ENCODE measurements at places on chromosomes 3 and 15.

DNA sequence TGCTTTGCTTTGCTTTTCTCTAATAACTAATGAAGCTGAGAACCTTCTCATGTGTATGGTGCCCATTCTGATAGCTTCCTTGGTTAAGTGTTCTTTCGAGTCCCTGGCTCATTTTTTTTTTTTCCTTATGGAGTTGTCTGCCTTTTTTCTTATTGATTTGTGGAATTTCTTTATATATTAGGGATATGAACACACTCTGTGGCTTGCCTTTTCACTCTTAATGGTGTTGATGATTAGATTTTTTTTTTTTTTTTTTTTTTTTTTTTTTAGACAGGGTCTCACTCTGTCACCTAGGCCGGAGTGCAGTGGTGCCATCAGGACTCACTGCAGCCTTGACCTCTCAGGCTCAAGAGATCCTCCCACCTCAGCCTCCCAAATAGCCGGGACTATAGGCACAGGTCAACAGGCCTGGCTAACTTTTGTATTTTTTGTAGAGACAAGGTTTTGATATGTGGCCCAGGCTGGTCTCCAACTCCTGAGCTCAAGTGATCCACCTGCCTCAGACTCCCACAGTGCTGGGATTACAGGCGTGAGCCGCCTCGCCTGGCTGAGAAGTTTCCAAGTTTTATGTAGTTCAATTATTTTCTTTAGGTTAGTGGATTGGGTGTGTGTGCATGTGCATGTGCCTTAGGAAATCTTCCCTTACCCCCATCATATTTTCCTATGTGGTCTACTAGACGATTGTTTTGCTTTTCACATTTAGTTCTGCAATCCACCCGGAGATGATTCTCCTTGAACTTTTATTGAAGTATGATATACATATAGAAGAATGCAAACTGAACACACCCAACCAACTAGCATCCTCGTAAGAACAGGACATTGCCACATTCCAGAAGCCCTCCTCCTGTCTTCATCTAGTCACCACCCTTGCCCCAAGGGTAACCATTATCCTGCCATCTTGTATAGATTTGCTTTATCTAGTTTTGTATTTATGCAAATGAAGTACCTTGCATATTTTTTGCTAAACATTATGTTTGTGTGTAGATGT, 1.7 kb upstream of the SNRPA1 start:
- no peak for DNase-seq

GRCh38 chr15:41970456-41970855, 1.9 kb downstream of the EHD4 start:
- no peak for DNase-seq

- no peak for DNase-seq
Observed at GRCh38 chr3:177352424-177352823, 155.1 kb upstream of the TBL1XR1 start.

GRCh38 chr15:46921891-46922290, 795.4 kb upstream of the SEMA6D start:
- DNase-seq, result no peak

GRCh38 chr3:194089357-194090177, 46.4 kb upstream of the HES1 start:
- DNase-seq, result no peak

- no peak for DNase-seq
Observed at GRCh38 chr3:50924638-50925037, 249.9 kb downstream of the DOCK3 start.

Data from activated CD8-positive, alpha-beta memory T cell treated with anti-CD3 and anti-CD28 coated beads for 48 hours (primary cell).